ENCODE measurements at places on chromosomes 4 and X. TPM values are rescaled to one million over a fixed set of nuclear protein-coding genes. Genes with fewer than 3 reads are reported as not detected.

DNA sequence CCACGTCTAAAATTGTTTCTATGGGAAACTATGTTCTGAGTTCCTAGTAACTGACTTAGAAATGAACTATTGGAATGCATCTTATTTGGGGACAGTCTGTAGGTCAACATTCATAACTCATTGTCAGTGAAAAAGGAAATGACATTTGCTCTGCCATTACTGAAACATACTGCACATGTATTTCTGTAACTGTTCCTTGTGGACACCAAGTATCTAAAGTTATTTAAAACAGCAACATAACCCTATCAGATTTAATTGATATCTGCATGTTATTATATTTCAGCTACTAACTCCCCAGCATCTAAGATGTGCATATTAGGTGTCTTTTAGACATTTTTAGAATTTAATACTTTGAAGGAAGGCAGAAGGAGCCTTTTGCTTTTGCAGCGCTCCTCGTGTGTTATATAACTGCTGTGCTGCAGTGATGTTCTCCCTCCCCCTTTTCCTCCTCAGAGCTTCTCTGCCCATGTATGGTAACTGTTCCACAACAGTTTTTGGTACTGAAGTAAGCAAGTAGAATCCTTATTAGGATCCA is 37.2 kb upstream of the TMEM131L start:
- no peak for DNase-seq

DNA sequence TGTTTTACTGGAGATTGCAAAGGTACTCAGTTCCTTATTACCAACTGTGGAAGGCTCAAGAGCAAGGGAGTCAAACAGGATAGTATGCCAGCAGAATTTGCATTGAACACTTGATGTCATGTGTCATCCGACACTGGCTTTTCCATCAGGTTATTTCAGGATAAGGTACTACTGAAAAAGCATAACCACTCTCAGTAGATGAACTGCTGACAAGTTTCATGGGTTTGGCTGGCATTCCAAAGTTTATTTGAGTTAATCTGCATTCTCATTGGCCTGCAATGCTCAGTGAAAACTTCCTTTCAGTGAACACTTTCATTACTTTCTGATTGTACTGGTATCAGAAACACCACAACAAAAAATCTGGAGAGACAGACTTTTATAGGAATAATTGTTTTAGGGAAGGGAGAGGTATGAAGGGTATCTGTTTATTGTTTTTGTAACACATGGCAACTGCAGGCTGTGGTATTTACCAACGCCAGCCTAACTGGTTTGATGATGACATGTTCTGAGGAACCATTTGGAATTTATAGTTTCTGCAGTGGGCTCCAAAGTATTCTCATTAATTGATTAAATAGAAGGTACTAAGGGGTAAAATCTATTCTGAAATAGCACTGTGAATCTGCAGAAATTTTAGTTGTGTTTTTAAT is 345.7 kb upstream of the NR3C2 start:
- no peak for DNase-seq

DNA sequence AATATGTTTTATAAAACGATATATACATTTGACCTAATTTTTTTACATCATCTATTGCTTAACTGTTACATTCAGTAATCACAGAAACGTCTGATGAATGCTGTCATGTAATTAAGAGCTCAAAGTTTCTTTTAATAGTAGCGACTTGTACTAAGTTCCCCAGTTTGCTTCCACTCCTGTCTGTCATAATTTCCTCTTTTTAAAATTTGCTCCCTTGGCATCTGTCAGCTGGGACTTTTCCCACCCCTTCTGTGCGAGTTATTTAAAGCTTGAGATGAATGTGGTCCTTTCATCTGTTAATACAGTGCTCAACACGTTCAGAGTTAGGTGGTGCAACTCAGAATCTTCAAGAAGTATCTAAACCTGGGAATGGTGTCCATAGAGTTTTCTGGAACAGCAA is 1.2 kb downstream of the RAP1GDS1 start:
- DNase-seq, result no peak

Gene ADH1C
- 13.7 TPM for total RNA-seq

DNA sequence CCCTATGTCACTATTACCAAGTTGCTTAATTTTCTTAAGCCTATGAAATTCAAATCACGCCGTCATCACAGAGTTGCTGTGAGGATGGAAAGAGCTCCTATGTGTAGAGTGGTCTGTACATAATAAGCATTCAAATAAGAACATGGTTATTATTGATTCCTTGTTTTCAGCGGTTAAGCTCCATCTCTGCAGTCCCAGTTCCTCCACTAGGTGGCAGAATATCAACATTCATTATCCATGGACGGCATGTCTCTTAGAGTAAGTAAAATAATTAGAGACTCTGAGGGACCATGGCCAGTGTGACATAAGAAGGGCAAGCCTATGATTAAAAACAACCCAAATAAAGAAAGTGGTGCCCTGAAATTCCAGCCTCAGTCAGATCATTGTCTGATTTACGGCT is 132.5 kb upstream of the NHS start:
- peak; percentile 62 for DNase-seq

Gene YY2
- total RNA-seq, result 2.4 TPM

- DNase-seq, result peak; percentile 58
Observed at GRCh38 chr4:88706574-88706973, 8.9 kb upstream of the NAP1L5 start.

- DNase-seq, result no peak
Observed at GRCh38 chr4:84276752-84277151, 222.3 kb downstream of the NKX6-1 start.

Gene NDST3
- total RNA-seq, result 1.7 TPM

DNA sequence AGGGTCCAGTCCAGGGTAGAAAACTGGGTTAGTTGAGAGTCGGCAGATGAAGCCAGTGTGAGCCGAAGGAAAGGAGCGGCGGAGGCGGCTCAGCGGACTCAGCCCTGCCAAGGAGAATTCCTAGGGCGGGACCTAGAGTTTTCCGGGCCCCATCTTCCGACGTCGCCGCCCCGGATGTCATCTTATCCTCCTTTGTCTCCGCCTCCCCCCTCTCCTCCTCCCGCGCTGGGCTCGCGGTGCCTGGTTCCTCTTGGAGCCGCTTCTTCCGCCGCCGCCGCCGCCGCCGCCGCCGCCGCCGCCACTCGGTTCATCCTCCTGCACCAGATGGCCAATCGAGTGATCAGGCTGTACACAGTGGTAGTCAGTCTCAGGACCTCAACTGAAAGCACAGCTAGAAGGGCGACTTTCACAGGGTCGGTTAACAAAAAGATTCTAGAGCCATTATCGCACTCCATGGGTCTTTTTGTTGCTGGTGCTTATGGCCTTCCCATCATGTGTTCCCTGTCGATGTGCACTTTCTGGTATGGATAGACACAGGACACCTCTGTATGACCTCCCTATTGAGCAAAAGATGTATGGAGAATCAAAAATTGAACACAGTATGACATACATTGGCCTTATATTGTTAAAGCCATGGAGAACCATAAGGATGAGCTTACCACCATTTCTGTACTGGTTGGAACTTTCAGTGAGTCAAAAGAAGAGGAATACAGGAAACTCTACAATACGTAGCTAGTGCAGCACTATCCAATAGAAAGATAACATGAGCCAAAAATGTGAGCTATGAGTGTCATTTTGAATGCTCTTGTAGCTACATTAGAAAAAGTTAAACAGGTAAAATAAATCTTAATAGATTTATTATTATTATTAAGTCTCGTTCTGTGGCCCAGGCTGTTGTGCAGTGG is 32.4 kb upstream of the THOC2 start:
- peak; percentile 92 for DNase-seq

Gene TXK
- 1.5 TPM for total RNA-seq

GRCh38 chr4:6527259-6527658 is 47.7 kb upstream of the MAN2B2 start:
- DNase-seq, result no peak

DNA sequence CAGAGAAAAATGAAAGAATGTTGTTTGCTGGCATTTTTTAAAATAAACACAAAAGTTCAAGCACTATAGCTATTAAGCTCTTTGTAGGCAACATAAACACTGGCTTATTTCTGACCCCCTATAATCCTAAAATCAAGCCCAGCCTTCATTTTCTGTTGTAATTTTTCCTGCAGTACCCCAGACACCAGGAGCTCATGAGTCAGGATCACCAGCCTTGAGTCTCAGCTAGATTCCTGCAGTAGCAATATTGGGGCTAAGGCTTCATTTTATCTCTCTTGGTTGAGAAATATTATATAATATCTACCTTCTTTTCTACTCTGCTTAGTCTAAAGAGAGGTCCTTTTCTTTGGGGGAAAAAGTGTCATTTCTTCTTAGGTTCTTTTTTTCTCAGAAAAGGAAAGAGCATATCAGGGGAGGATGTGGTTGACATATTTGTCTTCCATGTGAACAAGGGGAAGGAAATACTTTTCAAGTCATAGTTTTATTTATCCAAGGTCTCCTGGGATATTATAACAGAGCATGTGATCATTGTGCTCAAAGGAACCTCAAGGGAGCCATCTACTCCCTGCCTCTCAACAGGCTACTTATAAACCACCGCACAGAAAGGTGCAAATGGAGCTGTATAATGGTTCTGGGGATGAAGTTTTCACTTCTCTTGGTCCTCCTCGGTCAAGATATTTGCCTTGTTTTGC is 678.3 kb upstream of the NR3C2 start:
- DNase-seq, result no peak

Gene TBX22
- 0.10 TPM for total RNA-seq

Gene APLN
- total RNA-seq, result 0.16 TPM

Gene VSIG1
- total RNA-seq, result 22.5 TPM

- DNase-seq, result no peak
Observed at GRCh38 chrX:21996872-21997455, 35.2 kb upstream of the PHEX start.

- no peak for DNase-seq
Observed at GRCh38 chr4:2400841-2401609, 17.4 kb downstream of the ZFYVE28 start.

- DNase-seq, result peak; percentile 87
Observed at GRCh38 chrX:154368630-154369448, 5.6 kb downstream of the FLNA start.

DNA sequence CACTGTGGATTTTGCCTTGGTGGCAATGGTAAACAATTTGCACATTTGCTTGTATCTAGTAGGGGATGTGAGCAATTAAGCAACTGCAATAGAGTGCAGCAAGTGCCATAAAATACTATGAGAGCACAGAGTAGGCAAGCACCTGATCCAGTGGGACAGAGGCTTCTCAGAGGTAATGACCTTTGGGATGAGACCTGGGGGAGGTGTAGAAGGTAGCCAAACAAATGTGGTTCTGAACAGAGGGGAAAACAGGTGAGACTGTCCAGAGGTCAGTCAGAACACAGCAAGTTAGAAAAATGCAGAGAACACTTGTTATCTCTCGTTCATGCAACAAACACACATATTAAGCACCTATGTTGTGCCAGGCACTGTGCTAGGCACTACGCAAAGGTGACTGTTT is 21.4 kb upstream of the ANK2 start:
- DNase-seq, result peak; percentile 14

- DNase-seq, result no peak
Observed at GRCh38 chr4:9146967-9147366, 23.2 kb upstream of the FAM90A26 start.

- DNase-seq, result no peak
Observed at GRCh38 chr4:76386566-76387305, 34.2 kb downstream of the CCDC158 start.

Gene ZCCHC13
- not detected for total RNA-seq

- DNase-seq, result no peak
Observed at GRCh38 chr4:10746371-10747171, 62.0 kb upstream of the CLNK start.

Gene PCYT1B
- 17.1 TPM for total RNA-seq

Gene GASK1B
- total RNA-seq, result 89.8 TPM

GRCh38 chr4:71255976-71256375 is 82.8 kb upstream of the SLC4A4 start:
- DNase-seq, result no peak

Gene SPCS3
- 148 TPM for total RNA-seq

GRCh38 chr4:152265149-152265621 is 270.7 kb downstream of the FBXW7 start:
- peak; percentile 88 for DNase-seq

- DNase-seq, result no peak
Observed at GRCh38 chrX:153776611-153777045, 4.2 kb upstream of the SRPK3 start.

GRCh38 chrX:150871341-150871811 is 27.1 kb downstream of the CD99L2 start:
- no peak for DNase-seq

GRCh38 chr4:57426779-57427395 is 316.7 kb upstream of the IGFBP7 start:
- DNase-seq, result peak; percentile 90

DNA sequence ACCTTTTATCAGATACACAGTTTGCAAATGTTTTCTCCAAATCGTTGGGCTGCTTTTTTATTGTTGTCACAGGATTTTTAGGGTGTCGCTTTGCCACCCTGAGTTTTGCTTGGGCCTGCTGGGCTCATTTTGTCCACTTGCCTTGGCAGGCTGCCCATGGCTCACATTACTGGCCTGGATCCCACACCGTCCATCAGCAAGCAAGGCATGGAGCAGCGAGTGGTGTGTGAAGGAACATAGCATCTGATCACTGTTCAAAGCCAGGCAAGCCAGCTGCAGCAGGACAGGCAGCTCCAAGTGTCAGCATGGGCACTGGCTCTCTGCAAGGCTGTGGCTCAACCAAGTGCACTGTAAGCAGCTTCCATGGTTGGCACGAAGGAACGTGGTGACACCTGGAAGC is 261.4 kb upstream of the TECRL start:
- DNase-seq, result no peak

DNA sequence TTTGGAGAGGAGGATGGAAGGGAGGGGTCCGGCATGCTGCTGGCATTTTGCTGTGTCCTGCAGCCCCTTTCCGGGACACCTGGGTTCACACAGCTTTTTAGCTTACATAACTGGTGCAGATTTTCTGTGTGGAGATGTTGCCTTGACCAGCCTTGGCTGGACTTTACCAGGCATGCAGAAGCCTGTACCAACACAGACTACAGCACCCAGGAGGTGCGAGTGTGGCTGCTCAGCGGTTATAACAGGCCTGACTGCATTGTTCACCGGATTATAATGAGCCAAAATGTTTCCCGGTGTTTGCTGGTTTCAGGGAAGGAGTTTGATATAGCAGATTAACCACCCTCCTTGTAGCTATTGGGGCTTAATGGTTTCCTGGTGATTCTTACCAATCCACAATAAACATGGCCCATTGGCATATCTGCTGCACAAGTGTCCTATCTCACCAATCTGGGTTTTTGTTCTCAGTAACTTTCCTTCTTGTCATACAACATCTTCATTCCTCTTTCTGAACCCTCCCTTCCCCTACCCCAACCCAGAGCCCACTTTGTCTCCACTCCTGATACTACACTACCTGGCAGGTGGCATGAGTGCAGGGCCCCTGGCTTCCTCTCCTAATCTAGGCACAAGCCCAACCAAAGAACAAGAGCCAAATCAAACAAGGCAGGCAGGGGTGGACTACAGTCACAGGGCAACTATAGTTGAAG is 3.9 kb downstream of the RPL10 start:
- DNase-seq, result peak; percentile 5

Measured in hepatocyte (in vitro differentiated cells).